Inflammatory macrophage treated with lipopolysaccharide for 4 hours (primary cell): ENCODE measurements at places on chromosomes 4 and X.

DNA sequence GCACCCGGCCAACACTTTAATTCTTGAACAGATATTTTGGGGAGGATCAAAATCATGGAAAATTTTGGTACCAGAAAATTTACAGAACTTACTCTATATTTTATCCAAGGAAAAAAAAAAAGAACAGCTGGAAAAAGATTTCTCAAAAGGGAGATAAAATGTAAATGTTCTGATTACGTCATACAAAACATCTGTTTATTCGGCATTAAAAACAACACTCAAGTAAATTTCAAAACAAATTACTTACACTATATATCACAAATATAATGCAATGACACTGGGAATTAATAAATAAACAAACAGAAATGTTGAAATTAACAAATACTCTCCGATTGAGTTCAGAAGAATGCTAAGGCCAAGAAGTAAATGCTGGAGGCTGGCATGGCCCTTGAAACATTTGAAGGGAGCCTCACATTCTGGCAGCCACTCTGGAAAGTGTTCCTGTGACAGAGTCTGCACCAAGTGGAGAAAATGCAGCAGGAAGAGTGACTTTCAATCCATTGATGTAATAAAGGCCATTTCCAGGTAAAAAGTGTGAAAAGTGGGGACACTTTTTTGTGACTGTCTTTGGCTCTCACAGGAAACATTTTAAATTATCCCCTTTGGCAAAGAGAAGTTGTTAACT lies 486.0 kb upstream of the CTSO start:
- no peak for DNase-seq

DNA sequence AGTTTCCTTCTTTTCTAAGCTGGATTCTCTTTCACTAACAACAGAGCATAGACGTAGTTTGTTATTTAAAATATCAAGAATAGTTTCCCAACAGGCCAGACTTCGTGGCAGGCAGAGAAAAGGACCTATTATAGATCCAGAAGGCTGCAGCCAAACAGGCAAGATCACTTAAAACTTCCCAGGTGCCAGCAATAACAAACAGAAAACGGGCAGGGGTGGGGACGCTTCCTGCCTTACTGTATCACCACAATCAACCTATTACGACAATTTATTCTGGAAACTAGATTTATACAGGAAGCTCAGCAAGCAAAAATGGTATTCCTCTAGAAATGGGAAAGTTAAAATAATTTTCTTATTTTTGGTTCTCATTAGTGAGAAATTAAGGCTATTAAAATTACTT lies 22.1 kb downstream of the RWDD4 start:
- no peak for DNase-seq

- peak; percentile 57 for DNase-seq
These were observed 20.9 kb upstream of the MTM1 start for GRCh38 chrX:150547375-150548115.

GRCh38 chr4:98728433-98728832 lies 70.0 kb upstream of the TSPAN5 start:
- no peak for DNase-seq

GRCh38 chr4:82667761-82668480 lies 106.1 kb upstream of the TMEM150C start:
- no peak for DNase-seq

DNA sequence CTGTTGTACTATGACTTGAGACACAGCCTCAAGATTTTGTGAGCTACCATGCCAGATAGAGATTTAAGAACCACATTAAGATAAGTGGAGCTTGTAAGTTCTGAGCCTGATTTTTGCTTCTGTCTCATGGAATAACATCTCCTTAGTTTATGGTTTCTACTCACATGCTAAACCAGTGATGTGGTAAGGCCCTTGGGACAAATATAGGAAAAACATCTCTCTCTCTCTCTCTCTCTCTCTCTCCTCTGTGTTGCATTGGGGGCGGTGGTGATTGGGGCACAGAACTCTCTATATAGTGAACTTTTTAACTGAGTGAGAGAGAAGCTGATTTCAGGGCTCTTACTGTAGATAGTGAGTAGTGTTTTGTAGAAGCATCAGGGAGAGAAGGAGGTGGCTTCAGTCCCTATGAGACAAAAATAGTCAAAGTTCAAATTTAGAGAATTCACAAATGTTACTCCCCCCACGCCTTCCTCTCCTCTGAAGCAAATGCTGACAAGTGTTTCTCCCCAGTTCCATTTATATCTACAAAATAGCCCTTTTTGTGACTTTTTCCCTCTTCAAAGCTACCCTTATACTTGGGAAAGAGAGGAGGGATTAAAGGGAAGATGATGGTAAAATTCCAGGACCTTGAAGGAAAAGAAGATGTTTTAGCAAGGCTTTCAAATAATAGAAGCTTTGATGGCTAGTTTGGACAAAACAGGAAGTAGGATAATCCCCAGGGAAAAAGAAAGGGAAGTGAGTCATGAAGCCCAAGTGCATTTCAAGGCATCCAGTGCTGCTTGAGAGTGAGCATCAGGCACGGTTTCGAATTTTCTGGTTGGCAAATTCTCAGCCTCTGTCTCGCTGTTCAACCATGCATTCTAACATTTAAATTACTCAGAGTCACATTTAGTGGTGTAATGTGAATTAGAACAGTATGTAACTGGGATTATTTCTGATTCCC lies 134.3 kb upstream of the AP1S2 start:
- peak; percentile 43 for DNase-seq

DNA sequence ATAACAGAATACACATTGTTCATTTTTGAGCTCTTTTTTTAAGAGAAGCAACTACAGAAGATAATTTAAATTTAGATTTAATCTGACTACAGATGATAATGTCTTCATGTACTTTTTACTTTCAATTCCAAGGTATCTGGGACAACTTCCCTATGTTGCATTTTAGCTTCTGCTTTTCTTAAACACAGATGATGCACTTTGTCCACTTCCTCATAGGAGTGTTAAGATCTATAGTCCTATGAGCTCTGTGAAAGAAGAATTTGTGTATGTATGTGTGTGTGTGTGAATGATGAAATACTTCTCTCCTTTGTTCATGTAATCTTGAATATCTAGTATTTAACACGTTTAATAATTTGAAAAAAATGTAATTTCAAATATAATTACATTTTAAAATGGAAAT lies 5.3 kb upstream of the FHIP1A start:
- peak; percentile 80 for DNase-seq

DNA sequence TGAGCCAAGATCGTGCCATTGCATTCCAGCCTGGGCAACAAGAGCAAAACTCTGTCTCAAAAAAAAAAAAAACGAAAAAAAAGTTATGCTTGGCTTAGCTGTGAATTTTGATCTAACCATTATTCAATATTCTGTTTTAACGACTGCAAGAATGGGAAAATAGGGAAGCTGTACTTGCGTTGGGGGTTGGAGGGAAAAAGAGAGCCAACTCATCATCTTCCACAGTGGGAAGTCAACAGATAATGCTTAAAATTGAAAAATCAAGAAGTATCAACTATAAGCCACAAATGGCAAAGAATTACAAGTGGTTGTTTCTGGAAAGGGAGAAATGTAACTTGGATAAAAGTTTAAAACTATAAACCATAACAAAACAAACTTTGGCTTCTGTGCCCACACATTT lies 2.9 kb downstream of the TEC start:
- peak; percentile 39 for DNase-seq

- DNase-seq, result no peak
These were observed 31.9 kb upstream of the SORCS2 start for GRCh38 chr4:7160439-7160838.

DNA sequence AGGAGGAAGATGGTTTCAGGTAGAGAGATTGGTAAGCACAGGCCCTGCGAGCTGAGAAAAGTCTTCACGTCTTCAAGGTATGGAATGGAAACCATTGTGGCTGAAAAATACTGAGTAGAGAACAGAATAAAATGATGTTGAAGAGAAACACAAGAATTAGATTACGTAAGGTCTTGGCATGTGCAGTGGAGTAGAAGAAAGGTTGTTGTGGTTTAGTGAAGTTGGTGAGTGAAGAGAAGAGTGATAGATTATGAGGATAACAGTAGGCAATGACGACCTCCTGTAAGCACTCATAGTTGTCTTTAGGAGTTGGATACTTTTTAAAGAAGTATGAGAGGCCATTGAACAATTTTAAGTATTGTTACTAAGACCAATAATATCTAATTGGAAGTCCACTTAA lies 642.6 kb downstream of the PCDH7 start:
- DNase-seq, result no peak

DNA sequence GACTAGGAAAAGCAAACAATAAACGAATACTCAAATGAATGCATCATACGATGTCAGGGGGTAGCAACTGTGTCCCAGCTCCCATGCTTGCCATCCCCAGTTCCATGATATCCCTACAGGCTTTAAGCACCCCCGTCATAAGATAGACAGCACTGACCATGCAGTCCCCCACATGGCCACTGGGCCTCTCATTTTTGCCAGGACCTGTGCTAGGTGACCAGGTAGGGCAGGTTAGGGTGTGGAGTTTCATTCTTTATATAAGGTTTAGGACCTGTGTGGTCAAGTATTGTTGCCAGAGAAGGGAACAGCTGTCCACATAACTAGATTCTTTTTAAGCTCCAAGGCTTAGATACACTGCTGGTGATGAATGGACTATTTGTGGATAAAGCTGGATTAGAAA lies 9.7 kb downstream of the PPEF2 start:
- DNase-seq, result no peak

GRCh38 chr4:153950100-153950979 lies 161.5 kb upstream of the SFRP2 start:
- DNase-seq, result no peak

DNA sequence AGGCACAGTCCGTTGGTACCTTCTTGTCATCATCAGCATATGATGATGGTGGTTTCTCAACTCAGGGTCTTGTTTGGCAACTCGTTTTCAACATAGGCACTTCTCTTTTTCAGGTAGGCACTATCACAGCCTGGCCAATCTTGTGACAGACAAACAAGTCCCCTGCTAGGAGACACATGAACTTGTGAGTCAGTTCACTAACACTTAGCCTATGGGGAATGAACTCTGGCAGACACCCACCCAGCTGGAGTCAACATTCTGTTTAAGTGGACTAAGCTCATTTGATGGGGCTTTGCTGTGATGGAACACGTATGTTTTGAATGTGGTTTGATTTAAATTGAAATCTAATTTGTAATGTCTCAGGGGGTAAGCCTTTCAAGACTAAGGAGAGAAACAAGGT lies 100.7 kb upstream of the MAMLD1 start:
- DNase-seq, result peak; percentile 16

GRCh38 chr4:8765631-8766590 lies 105.7 kb downstream of the HMX1 start:
- no peak for DNase-seq

DNA sequence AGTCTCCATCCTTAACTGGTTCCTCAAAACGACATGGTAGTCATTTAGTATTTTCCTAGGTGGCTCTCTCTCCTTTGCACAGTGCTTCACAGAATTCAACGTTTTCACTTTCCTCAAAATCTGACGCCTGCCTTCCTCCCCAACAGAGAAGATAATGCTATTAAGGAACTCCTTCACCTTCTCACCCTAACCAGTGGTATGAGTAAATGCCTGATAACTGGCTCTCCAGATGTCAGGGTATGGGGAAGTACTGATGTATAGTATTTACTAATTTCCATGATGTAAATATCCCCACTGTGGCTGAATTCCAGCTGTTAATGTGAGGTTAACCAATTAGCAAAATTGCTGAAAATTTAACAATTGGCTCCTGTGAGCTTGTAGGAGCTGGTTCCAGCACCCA lies 28.8 kb upstream of the NSUN7 start:
- peak; percentile 86 for DNase-seq

DNA sequence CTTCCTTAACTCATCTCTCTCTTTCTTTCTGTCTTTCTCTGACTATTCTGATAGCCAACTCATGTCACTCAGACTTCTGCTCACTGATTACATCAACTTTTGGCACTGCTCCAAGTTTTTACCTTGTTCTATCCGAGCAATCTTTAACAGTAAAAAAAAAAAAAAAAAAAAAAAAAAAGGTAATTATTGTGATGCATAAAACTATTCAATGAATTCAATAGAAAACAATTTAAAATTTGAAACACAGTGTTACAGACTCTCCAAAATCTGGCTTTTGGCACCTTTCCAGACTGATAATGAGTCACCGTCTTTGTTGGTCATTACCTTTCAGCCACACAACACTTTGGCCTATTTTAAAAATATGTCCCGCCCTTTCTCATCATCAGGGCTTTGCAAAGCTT lies 229.5 kb downstream of the GALNTL6 start:
- no peak for DNase-seq

DNA sequence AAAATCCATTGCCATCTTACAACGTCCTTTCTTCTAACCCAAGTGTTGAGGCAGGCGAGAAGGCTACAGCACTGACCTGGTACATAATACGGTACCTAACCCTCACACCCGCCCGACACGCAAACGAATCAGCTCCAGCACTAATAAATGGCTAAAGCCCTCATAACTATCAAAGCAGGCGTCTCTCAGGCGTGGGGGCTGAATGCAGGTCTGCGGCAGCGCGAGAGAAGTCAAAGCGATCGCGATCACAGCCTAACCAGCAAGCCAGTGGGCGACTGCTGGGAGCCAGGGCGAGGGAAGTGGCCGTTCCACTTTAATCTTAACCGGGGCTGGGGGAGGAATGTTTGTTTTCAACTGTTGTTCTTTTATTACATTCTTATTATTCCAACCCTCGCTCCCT lies 1.5 kb downstream of the CDX4 start:
- DNase-seq, result no peak

- DNase-seq, result no peak
These were observed 197.3 kb upstream of the FAT1 start for GRCh38 chr4:186920992-186921391.

DNA sequence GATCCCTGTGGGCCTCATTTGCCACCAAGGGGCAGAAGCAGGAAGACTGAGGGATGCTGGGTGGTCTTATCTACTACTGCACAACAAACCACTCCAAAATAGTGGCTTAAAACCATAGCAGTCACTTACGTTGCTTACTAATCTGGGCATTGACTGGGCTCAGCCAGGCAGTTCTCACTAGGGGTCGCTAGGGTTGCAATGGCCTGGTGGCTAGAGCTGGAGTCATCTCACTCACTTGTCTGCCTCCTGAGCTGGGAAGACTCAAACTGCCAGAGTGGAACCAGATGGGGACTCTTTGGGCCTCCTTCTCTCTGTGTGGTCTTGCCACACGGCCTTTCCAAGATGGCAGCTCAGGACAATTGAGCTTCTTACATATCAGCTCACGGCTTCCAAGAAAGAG lies 216.3 kb upstream of the BCOR start:
- peak; percentile 6 for DNase-seq

- no peak for DNase-seq
These were observed 386.6 kb upstream of the AADAT start for GRCh38 chr4:170476351-170476750.

GRCh38 chr4:173166491-173166890 lies 2.1 kb upstream of the GALNT7 start:
- no peak for DNase-seq

DNA sequence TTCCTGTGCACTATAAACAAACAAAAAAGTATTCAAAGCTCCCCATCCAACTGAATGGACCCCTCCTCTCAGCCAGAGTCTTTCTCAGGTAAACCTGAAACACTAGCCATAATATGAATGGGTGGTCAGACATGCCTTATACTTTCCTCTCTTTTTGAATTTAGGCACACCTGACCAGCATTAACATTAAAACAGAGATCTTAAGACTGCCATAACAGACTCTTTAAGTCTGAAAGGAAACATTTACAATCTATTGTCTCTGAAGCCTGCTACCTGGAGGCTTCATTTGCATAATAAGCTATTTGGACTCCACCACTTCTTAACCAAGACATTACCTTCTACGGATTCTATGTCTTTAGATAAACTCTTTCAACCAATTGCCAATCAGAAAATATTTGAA lies 56.9 kb upstream of the SPIN4 start:
- DNase-seq, result no peak
